Activated CD8-positive, alpha-beta T cell treated with anti-CD3 and anti-CD28 coated beads, Interleukin-2, amount 10 ng/mL, durations not matched to agents 7 days and 5 days (primary cell): ENCODE measurements at places on chromosomes 12 and 14. TPM values are rescaled to one million over a fixed set of nuclear protein-coding genes. Genes with fewer than 3 reads are reported as not detected.

- no peak for DNase-seq
Measured at GRCh38 chr14:23177181-23177580, 6.3 kb downstream of the SLC7A8 start.

DNA sequence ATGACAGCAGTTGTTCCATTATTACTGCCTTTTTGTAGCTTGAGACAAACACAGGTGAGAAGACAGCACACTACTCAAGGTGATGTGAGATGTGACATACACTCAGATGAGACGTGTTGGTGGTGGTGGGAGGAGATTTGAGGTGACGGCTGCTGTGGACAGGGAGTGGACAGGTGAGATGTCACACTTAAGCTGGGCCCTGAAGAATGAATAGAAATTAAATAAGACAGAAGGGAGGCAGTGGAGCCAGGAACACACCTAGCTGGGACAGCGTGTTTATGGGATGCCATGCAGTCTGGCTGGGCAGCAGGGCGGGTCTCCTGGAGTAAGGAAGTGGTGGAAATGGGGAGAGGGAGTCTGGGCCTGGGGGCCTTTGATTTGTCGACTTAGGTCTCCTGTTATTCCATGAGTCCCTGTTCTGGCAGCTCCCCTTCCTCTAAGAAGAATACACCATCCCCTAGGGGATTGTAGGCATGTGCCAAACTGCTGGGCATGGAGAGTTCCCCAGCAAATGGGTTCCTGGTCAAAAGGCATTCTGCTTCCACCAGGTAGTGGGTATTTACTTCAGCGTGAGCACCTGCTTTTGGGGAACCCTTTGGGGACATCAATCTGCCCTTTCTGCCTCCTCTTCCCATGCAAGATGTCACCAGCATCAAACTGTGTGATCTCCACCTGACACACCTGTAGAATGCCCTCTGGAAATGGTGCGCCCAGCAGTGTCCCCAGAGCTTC, 71.2 kb upstream of the ESRRB start:
- DNase-seq = no peak

DNA sequence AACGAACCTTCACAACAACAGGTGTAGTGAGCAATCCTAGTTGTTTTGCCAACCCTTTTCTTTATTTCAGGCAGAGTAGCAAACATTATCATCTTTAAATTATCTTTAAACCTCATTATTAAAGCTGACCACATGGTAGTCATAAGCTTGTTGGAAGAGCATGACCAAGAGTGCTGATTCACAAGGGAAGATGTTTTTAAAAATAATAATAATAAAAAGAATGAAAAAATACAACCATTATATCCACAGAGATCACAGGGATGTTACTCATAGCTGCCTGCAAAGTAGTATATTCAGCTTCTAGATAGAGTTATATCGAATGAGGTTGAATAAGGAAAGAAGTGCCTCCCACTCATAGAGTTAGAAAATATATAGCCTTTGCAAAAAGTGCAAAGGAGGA, 101.0 kb upstream of the FLRT2 start:
- DNase-seq = no peak

GRCh38 chr14:77424862-77425261, 1.5 kb upstream of the NOXRED1 start:
- no peak for DNase-seq

DNA sequence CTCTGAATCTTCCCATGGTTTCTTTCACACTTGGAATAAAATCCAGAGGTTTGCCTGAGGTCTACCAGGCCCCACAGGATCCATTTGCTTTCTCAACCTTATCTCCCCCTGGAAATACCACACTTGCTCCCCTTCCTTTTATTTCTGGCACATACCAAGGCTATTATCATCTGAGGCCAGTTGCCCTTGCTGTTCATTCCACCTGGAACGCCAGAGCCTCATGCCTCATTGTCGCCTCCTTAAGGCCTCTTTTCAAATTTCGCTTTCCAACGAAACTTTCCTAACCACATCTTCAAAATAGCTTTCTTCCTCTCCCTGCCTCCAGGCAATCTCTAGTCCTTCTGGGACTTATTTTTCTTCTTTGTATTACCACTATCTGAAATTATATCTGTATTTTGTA, 11.2 kb upstream of the LRIG3 start:
- no peak for DNase-seq

DNA sequence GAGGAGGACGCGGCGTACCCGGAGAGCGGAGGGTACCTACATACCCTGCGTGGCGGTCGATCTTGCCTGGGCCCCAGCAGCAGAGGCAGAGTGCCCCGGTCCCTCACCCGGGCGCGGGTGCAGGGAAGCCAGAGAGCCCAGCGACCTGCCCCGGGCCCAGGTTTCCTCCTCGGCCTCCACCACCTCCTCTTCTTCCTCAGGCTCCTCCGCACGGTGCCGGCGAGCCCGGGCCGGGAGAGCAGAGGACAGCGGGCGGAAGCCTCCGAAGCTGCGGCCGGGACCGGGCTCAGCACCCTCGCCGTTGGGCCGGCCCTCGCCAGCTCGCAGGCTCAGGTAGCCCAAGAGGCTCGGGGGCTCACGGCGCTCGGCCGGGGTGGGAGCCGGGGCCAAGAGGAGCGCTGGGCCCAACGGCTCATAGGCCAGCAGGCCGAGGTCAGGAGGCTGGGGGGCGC, 6.6 kb downstream of the ZNF219 start:
- DNase-seq = no peak

- no peak for DNase-seq
Measured at GRCh38 chr12:107271523-107271922, 178.2 kb upstream of the CRY1 start.

DNA sequence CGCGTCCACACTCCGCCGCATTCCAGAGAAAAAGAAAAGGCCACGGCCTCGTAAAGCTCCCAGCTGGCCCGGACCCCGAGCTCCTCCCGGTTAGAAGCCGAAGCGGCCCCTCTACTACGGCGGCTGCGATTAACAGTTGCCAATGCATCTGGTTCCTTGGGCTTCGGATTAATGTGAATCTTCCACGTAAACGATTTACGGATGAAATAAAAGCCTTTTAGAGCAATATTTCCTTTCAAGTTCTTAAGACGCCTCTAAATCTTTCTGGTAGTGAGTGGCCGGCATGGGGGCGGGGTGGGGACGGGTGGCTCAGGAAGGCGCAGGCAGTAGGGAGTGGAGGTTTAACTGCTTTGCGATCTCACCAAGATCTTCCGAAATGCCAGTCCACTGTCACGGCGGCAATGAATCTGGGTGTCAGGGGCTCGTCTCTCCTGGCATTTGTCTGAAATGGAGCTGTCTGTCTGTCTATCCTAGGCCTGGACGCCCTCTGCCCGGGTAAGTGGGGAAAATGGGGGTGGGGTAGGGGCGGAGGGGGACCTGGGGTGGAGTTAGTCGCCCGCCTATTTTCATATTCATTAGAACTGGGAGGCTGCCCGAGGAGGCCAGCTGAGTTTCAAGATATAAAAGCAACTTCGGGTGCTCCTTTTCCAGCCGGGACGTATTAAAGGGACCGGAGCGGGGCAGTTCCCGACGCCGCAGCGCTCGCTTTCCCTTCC, 413 bp upstream of the ALX1 start:
- no peak for DNase-seq

DNA sequence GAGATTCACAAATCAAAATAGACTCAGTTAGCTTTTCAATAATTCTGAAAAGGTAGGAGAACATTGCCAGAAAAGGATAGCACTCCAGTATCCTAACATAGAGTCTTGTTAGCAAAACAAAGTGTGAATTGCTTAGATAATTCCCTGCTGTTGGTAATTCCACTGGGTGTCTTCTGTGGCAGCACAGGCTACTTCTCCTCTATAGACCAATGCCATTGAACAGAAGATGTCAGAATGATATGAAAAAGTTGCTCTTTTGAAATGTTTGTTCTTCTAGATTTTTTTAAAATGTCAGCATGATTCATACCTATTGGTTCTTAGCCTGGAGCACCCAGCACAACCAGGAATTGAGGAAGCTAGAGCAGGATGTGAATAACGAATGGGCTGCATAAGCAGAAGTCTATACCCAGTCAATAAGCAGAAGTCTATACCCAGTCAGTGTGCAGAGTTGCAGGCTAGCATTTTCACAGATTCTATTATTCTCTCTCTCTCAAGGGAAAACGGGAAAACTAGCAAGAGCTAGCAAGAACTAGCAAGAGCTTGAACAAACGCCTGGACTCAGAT, 112.8 kb downstream of the SYT1 start:
- DNase-seq = no peak

GRCh38 chr14:74400031-74400685, 25.9 kb downstream of the SYNDIG1L start:
- no peak for DNase-seq

- no peak for DNase-seq
Measured at GRCh38 chr14:100588671-100589070, 1.5 kb upstream of the BEGAIN start.

GRCh38 chr12:79559591-79559990, 131.2 kb downstream of the PAWR start:
- no peak for DNase-seq

DNA sequence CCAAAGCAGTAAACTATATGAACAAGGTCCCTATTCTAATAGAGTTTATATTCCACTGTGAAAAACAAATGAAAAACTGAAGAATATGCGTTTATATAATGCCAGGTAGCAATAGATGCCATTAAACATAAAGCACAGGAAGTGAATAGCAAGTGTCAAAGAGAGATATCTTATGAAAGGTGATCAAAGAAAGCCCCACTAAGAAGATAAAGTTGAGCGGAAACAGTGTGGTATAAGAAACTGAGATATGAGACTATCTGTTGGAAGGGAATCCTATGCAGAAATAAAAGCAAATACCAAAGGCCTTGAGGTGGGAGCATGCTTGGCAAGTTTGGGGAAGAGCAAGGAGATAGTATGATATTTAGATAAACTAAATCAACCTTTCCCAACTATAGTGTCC, 123.1 kb upstream of the FAR2 start:
- DNase-seq = no peak

GRCh38 chr12:6818222-6818621, 3.4 kb upstream of the GPR162 start:
- no peak for DNase-seq

DNA sequence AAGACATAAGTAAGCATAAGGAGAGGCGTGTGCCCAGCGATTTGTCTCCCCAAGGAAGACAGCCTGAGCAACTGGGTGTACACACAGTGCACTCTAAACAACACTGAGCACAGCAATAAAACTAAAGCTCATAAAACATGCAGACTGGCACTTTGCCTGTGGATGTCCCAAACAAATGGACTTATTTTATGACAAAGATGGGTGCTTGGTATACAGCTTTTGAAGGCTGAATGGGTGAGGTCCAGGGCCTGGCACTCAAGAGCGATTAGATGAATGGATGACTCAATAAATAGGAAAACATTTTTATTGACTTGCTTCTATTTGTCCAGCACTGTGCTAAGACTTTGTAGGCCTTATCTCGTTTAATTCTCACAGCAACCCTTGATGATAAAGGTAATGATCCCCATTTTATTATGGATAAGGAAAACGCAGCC, 28.5 kb downstream of the LGMN start:
- no peak for DNase-seq

GRCh38 chr12:79848339-79848738, 86.6 kb downstream of the PPP1R12A start:
- peak; percentile 25 for DNase-seq

- DNase-seq = peak; percentile 46
Measured at GRCh38 chr14:52286661-52287649, 19.5 kb downstream of the PTGDR start.

GRCh38 chr12:15830538-15830937, 41.4 kb upstream of the EPS8 start:
- no peak for DNase-seq

DNA sequence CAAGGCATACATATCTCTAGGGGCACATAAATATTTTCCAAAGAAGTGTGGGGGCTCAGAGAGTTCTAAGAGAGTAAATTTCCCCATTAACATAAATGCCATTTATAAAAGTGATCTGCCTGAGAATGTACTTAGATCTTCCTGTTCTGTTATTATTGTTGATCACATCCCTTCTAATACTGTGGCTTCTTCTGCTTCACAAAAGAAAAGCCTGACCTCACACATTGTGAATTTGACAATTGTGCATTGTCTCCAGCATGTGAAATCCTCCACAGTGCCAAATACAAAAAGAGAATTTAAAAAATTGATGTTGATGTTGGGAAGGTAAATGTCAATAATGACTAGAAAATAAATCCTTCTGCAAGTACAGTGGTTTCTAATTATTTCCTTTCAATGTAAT, 330.5 kb upstream of the LRIG3 start:
- DNase-seq = no peak

DNA sequence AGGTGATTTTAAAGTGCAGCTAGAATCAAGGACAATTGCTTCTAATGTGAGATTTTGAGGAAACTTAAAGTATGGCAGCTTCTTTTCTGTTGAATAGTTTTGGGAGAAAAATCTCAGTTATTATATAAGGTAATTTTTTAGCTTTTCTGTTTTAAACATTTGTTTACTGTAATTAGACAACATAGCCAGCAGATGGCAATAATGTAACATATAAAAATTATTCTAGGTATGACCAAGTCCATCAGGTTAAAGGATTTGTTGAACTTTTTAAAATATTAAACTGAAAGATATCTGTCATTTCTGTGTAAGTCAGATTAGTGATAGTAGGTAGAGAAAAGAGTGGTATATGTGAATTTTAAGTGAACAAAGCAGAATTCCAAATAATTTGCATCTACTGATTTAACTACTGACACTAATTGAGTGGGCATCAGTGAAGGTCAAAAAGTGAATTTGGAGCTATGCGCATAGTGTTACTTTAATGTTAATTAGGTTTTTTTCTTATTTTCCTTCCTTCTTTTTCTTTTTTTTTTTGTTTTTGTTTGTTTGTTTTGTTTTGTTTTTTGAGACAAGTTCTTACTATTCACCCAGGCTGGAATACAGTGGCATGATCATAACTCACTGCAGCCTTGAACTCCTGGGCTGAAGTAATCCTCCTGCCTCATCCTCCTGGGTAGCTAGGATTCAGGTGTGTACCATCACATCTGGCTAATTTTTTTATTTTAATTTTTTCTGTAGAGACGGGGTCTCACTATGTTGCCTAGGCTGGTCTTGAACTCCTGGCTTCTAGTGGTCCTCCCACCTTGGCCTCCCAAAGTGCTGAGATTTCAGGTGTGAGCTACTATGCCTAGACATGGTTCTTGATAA, 18.6 kb downstream of the PRORP start:
- DNase-seq = no peak

The RBP5 gene
- total RNA-seq = 0.42 TPM

The C12orf76 gene
- 15.5 TPM for total RNA-seq

The HVCN1 gene
- total RNA-seq = 28.6 TPM

The ANP32D gene
- not detected for total RNA-seq

The C3AR1 gene
- total RNA-seq = 9.1 TPM

The KRT85 gene
- not detected for total RNA-seq

The CD163 gene
- total RNA-seq = not detected

The AQP2 gene
- not detected for total RNA-seq

The TDRD9 gene
- 1.3 TPM for total RNA-seq

The RGS6 gene
- total RNA-seq = 0.16 TPM

The EIF2S3B gene
- total RNA-seq = 2.3 TPM

The SPPL3 gene
- total RNA-seq = 27.8 TPM

The OXA1L gene
- 107 TPM for total RNA-seq

The SLC16A7 gene
- 38.8 TPM for total RNA-seq

The RHOJ gene
- not detected for total RNA-seq

The CLEC2A gene
- total RNA-seq = not detected

The PDE3A gene
- total RNA-seq = not detected
